AML-193 (cell line): ENCODE measurements at places on chromosomes 4 and X.

DNA sequence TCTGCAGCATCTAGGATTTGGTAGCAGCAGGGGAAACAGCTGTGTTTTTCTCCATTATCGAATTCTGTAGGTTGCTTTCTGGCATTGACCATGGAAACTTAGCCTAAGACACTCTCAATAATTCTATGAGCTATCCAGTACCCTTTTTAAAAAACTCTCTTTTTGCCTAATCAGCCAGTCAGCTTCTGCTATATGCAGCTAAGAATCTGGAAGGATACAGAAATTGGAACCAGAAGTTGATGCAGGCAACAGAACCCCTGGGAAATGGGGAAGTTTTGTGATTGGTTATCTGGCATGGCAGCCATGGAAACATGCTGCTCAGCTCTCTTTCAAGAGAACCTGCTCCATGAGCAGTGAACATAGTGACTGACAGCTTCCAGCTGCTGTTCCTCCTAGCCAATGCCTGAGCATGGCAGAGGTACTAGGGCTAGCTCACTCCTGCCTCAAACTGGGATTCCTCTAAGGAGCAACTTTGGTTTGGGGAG lies 417.6 kb upstream of the MAOA start:
- no peak for DNase-seq

DNA sequence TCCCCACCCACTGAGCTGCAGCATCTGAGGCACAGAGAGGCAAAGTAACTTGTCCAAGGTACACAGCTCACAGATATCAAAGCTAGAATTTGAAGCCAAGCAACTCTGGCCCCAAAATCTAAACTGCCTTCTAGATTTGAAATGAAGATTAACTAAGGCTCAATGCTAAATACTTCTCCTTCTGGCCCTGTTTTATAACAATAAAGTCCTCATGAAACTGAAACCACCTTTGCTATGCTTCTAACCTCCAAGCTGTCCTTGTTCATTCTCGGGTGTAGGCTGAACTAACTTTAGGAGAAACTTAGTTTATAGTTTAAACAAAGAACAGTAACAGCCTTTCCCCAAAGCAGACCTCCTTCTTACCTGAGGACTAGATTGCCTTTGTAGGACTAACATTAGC lies 93.6 kb downstream of the DCTD start:
- no peak for DNase-seq

- DNase-seq, result no peak
Observed at GRCh38 chrX:132231587-132231986, 12.3 kb upstream of the RAP2C start.

DNA sequence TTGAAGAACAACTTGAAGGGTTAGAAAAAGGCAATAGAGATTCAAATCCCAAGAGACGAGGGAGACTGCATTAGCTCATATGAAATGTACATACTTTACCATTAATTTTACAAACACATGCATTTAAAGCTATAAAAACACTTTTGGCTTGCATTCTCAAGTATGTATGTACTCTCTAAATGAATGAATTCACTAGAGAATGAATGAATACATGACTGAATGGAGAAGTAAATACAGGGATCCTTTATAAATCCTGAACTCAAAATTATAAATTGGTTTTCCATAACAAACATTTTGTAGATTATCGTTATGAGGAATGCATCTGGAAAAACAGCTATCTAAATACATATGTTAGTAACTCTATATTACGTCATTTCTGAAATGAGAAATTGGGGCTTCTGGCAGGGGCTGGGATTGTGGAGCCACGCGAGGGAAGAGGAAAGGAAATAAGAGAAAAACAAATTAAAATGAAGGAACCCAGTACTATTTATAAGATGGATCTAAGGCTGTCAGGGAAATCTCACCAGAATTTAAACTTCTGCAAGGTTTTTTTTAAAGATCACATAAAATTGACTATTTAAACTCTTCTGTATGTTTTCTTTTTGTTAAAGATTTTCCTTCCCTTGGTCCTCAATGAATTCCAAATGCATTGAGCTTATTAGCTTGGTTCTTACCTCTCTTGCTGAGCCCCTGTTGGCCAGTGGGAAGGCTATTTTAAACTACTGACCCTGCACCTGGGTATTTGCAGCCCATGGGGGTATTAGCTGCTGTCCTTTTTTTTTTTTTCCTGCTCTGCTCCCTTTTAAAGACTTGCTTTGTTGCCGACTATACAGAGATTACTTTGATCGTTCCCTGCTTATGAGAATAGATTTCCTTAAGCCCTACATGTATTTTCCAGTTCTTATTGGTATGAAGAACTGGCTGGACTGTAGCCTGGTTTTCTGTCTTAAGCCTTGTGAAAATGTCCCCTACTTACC lies 207.8 kb downstream of the ADGRL3 start:
- DNase-seq, result no peak

DNA sequence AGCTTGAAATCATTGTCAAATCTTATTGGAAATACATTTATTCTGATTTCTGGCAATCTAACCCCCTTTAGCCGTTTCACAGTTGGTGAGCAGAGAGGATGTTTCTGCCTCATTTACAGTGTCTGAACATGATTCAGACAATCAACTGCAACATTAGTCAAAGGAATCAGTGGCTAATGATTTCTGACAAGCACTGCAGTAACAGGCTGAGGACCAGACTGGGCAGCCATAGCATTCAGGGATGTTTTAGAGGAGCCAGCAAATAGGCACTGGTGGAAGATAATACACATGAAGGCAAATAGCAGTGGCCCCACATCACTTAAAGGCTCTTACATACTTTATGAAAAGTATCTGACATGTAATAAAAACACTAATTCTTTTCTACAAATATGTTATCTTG lies 102.8 kb downstream of the TTC29 start:
- no peak for DNase-seq

- no peak for DNase-seq
Observed at GRCh38 chr4:72006586-72006985, 25.2 kb upstream of the NPFFR2 start.
